ENCODE measurements at places on chromosomes 11 and 22.
A peak's percentile ranks its signal among the peaks of the same experiment; 100 is the strongest.

DNA sequence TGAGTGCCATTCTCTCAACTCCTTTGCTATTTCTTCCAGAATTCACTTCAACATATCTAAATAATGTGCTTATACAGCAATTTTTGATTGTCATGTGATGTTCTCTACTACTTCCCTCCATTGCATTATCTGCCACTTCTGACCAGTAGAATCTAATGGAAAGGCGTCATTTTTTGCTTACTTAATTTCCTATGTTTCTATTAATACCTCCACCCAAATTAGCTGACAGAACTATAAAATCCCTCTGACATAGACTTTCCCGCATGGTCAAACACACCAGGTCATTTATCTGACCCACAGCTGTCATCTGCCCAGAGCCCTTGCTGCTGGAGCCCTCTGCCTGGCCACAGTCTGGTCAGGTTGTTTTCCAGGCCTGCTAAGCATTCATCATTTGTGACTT is 258.6 kb upstream of the NARS2 start:
- no peak for DNase-seq

DNA sequence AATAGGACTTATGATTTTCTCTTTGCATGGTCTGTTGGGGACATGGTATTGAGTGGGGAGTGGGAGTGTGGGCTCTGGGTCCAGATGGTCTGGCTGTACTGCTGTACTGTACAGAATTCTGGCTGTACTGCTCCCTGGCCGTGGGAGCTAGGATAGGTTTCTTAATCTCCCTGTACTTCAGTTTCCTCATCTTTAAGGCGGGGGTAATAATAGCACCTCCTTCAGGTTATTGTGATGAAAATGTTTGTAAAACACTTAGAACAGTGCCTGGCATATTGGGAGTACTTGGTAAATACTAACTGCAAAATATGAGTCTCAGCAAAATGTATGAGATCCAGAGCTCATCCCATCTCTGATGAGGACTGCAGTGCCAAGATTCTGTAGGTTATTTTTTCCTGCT is 198.6 kb downstream of the KIF18A start:
- DNase-seq, result no peak

DNA sequence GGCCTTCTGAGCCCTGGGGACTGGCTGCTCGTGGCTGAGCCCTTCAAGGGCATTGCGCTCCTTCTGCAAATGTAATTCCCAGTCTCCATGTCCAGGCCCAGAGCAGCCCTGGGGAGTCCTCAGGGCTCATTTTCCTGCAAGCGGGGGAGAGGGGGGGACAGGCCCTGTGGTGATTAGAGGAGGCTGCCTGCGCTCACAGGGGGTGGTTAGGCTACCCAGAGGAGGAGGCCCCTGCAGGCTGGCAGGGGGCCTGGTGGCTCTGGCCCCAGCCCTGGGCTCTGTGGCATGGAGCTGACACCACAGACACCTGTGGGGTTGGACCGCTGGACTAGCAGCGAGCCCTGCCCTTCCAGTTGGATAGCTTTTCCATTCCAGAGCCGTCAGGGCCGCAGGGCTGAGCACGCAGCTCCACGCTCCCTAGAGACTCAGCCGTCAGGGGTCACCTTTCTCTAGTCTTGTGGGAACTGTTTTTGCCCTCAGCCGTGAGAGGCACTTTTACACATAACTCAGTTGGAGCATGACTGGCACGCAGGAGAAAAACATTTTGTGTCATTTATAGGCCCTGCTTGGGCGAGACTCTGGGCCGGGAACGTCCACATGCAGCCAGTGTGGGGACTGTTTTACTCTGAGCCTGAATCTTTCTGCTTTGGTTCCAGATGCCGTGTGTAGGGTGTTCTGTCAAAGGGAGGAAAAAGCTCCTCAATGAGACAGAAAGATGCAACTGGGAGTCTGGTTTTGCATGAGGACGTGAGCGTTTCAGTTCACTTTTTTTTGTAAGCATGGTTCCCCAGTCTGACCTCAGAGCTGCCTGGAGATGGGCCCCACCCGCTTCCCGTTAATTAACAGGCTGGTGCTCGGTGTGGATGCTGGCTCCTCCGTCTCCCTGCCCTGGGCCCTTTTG is 58.1 kb downstream of the LRP5 start:
- DNase-seq, result no peak

DNA sequence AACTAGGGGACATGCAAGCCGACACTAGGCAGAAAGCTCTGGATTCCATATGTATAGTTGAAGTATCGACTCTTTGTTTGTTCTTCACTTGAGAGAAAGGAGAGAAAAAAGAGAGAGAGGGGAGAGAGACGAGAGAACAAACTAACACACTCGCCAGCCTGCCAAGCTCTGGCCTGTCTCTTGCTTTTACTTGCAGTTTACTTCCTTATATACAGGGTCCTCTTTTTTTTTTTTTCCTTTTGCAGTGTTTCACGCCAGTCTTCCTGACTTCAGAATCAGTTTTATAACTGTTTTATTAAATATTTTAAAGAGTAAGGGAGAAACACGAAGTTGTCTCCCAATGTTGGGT is 19.9 kb downstream of the TEAD1 start:
- DNase-seq, result no peak

GRCh38 chr22:30572840-30573593 is 1.4 kb downstream of the GAL3ST1 start:
- DNase-seq, result no peak

DNA sequence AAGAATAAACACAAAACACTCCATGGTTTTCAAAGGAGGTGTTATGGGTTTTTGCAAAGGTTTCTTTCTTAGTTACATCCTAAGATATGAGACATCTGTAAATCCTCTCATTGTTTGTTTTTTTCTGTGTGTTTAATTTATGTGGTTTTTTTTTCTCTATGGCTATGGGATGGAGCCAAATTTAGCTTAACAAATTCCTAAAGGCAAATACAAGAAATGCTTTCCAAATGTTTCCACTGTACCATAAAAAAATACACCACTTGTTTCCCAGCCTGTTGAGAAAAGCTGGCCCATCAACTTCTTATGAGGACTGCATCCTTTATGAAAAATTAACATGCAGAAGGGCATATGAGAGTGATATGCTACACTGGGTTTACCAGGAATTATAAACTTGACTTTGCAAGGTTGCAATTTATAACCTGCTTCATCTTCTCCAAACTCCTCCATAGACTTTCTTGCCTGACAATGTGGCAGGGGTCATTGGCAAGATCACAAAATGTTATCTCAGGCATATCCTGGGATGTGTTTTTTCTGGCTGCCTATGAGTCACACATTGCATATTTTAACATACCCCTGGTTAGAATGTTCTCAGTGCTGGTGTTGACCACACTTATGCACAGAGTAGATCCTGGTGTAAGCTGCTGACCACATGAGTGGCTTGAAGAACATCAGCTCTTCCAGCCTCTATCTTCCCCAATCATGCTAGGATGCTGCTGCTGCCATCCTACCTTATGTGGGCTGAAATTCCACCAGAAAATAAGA is 137.6 kb upstream of the TTC12 start:
- no peak for DNase-seq

- no peak for DNase-seq
These were observed 168.2 kb upstream of the PDGFD start for GRCh38 chr11:104332110-104332509.

DNA sequence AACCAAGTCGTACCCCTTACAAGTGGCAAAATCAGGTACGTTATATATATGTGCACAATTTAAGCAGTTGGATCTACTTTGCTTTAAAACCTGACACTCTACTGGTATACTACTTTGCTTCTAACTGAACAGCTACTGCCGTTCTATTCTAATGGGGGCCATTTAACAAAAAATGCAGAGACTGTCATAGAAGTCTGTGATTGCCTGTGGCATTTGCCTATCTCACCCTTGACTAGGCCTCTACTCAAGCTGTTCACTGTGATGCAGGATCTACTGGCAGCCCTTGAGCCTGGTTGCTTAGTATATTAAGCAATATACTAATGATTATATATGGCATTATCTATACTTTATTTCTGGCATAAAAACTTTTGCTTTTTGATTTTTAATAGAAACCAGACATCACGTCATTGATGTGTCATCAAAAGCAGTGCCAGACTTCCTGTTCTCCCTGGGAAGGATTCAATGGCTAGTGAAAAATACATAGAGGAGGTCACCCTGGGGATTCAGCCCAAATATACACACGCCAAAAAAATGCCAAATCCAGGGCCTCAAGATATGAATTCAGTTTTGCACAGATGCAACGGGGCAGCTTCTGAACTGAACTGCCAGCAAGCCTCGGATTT is 40.0 kb upstream of the FIBIN start:
- no peak for DNase-seq

DNA sequence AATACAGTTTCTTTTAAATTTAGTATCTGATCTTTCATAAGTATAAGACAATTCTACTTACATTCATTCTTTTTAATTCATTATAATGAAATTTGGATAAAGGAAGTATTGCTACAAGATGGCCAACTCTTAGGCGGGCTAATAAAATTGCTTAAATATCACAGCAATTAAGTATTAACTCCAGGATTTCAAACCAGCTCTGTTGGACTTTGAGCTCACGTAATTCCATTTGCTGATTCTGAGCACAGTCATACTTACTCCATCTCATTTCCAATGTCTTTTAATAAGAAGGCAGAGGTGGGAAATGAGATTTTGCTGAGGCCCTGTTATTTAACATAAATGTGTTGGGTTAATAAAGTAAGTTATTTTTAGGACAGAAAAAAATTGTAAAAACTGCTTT is 748.1 kb downstream of the KCNA4 start:
- no peak for DNase-seq

DNA sequence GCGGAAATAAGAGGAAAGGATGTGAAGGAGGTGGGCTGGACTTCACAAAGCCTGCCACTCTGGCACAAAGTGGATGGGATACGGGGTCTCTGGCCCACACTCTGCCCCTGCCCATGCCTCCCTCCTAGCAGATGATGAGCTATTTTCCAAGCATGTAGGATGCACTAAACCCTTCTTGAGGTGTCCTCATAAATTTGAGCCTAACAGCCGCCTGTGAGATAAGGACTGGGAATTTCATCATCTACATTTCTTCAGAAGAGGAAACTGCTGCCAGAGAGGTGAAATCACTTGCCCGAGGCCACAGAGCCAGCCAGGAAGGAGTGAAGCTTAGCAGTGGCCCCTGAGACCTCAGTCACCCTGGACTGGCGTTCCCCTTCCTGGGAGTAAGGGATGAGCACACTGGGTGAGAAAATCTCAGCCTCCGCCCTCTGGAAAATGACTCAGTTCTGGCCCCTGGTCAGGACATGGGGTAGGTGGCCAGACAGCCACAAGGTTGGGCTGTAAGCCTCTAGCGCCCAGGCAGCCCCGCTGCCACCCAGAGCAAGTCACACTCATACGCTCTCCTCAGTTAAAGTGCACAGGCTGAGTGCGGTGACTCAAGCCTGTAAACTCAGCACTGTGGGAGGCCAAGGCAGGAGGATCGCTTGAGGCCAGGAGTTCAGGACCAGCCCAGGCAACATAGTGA is 27.9 kb downstream of the MB start:
- DNase-seq, result no peak

- DNase-seq, result peak; percentile 64
These were observed 8.2 kb upstream of the F2 start for GRCh38 chr11:46710821-46711269.

DNA sequence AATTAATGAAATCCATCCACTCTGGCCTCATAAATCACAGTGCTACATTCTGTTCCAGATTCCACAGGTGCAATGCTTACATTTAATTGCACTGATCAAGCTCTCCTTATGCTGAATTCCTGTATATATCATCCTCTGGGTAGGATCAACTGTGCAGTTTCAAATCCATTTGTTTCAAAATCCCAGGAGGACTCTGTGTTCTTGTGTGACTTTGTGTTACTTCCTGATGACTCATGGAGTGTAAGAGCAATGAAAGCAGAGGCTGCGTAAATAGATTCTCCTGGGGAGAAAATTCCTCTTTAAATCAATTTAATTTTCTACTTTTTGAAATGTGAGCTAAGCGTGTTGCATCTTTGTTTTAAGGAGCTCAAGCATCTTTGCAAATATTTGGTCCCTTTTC is 752.7 kb downstream of the METTL15 start:
- DNase-seq, result no peak
